Glutamatergic neuron (in vitro differentiated cells): ENCODE measurements at places on chromosomes 7 and 10.
A peak's percentile ranks its signal among the peaks of the same experiment; 100 is the strongest.

- no peak for DNase-seq
Observed at GRCh38 chr7:64574540-64575099, 11.7 kb upstream of the ZNF680 start.

- DNase-seq: no peak
Observed at GRCh38 chr10:6108631-6109443, 20.0 kb downstream of the RBM17 start.

DNA sequence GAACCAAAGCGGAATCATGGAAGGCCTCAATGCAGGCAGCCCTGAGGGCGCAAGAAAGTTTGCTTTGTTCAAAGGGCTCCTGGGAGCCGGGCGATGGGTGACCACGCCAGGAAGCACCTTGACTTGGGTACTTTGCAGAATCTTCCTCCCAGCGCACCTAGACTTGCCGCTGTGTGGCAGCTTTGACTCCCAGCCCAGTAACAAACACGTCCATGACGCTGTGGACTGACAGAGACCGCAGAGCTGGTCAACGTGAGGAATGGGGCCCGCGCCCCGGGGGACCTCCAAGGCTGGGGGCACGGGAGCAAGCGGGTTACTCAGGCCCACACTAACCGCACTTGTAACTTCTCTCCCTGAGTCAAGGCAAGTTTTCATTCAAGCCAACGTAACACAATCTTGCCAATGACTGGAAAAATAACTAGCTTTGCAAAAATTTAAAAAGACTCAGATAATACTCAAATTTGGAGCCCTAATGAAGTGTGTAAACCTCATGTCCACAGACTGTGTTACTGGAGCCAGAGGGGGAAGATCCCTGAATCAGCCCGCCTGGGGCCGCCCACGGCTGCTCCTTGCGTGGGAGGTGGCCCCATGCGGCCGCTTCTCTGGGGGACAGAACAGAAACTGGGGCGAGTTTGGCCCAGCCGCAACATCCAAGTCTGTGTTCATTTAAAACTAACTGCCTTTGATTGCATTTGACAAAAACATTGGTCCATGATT is 130.8 kb downstream of the DNAJB6 start:
- no peak for DNase-seq

DNA sequence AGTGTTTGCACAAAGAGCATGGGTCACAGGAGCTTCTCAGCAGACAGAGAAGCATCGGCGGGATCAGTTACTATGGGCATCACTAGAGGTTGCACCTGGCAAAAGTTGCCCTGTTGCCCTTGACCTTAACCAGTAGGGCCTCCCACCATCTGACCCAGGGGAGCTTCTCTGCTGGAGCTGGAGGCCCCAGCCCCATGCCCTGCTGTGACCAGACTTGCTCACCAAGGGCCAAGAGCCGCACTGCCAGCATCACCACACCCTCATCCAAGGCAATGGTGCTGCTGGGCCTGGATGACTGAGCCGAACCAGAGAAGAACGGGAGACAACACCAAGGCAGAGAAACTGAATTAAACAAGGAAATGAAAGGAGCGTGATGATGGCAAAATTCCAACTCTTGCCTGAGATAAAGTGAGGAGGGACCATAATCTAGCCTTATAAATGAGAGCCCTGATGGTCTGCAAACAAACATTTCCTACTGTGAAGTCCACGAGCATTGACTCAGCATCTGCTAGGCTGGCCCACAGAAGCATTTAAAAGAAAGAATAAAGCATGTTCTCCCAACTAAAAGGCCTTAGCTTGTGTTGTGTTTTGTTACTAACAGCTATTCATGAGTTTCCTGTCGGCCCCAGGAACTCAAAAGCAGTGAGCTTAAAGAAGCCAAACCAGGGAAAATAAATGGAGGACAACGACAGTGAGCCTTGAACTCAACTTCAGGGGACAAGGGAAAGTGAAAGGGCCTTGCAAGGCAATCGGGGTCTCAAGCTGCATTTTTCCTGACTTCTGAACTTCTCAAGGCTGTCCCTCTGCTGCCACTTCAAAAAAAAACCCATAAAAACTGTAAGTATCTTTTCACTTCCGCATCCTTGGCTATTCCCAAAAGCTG is 60.4 kb downstream of the AFAP1L2 start:
- DNase-seq: no peak

DNA sequence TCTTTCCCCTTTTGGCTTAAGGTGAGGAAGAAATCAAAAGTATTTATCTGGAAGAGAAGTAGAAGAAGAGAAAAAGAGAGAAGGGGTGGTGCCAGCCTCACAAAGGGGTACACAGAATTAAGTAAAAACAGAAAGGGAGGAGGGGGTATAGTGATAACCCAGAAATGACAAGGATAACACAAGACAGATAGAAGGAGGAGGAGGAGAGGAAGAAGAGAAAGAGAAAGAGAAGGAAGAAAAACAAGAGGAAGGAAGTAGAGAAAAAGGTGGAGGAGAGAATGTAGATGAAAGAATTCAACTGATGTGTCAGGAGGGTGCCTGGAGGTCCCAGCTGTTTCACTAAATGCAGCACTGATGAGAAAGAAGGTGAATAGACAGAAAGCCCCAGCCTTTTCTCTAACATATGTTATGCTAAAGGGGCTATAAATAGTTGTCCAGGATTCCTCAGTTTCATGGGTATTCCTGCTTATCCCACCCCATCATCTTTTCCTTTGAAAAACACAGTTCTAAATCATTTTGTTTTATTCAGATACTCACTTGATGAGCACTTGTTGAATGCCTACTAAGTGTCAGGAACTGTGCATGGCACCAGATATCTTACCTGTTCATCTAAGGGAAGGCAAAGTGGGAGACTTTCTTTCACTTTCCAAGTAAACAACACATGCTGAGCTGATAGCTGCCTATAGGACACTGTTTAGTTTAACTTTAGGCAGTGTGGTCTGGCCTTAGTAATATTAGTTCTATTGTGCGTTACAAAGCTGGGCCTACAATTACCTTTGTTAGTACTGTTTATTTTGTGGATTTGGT is 8.0 kb downstream of the SEMA3E start:
- no peak for DNase-seq

GRCh38 chr10:62745581-62745980 is 58.9 kb upstream of the ADO start:
- no peak for DNase-seq

DNA sequence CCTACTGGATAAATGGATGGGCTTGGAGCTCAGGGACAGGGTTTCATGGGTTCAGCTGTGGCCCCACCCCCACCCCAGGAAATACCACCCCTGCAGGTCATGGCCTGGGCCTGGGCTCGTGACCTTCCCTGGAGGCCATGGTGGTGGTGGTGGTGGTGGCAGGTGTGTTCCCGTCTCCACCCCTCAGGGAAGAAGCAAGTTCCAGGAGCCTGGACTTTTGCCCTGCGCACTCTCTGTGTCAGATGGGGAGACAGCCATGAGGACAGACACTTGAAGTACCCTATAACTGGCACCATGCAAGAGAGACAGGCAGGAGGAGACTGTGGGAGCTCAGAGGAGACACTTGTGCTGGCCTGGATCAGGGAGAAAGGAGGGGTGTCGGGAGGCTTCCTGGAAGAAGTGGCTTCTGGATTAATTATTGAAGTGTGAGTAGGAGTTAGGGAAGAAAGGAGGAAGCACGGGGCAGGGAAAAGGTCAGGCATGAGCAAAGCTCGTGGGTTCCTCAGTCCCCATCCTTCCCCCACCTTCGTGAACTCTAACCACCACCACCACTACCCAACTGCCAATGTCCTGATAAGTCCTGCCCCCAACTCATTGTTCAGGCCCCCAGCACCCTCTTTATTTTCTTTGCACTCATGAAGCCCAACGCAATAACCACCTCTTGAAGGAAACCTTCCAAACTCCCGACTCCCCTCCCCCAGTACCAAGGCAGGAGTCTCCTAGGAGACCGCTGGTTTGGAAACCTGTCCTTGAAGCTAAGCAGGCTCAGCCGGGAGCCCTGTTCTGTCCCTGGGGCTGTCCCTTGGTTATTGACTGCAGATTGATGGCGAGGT is 8.9 kb downstream of the SH2B2 start:
- no peak for DNase-seq

DNA sequence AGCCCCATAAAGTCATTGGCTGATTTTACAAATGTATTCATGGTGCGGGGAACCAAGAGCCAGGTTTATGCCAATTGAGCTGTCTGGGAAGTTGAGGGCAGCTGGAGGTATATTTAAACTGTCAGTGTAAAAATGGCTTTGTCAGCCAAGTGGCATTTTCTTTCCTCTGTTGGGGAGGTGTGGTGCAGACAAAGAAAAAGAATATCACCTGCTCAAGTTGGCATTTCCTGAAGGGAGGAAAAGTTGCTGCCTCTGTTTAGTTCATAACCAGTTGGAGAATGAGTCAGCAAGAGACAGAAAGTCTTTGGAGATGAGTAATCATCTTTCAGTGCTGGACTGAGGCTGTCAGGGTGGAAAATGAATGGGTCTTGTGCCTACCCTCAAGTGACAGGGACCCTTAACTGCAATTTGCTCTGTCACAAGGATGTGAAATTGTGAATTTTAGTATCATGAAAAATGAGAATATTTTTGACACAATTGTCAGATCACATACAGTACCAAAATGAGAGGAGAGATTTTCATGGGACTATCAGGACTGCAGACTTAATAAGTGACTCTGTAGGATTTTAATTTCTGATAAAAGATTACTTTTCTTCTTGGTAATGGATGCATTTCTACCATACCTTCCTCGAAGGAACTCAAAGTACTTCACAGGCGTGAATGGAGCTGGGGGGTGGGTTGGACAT is 137.3 kb downstream of the ANLN start:
- DNase-seq: no peak

GRCh38 chr10:12724807-12725579 is 276.5 kb downstream of the CCDC3 start:
- DNase-seq: no peak

DNA sequence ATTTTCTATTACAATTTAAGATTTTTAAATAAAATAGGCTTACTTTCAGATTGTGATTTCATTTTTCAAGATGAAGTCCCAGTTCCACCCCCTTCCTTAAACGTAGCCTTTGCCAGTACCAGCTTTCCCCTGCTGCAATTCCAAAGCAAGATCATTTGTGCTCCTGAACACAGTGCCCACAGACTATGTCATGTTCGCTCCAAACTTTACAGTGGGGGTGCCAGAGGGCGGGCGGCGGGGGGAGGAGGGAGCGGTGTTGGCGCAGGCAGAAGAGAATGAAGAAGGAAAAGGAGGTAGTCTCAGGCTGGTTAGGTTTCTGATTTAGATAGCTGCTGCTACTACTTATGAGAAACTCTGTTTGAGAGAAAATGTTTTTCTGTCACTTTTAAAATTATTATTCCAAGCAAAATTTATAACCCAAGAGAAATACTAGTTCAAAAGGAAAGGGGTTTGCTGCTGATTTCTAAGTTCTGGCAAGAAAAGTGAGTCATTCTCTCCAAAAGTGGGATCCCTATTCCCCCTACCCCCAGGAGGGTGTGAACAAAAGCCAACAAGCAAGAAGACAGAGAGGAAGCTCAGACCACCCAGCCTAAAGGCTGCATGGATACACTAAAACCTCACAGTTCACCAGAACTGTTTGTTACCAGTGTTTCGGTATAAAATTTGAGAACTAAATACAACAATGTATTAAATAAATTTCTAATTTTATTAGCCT is 109.6 kb downstream of the SRPK2 start:
- DNase-seq: no peak

DNA sequence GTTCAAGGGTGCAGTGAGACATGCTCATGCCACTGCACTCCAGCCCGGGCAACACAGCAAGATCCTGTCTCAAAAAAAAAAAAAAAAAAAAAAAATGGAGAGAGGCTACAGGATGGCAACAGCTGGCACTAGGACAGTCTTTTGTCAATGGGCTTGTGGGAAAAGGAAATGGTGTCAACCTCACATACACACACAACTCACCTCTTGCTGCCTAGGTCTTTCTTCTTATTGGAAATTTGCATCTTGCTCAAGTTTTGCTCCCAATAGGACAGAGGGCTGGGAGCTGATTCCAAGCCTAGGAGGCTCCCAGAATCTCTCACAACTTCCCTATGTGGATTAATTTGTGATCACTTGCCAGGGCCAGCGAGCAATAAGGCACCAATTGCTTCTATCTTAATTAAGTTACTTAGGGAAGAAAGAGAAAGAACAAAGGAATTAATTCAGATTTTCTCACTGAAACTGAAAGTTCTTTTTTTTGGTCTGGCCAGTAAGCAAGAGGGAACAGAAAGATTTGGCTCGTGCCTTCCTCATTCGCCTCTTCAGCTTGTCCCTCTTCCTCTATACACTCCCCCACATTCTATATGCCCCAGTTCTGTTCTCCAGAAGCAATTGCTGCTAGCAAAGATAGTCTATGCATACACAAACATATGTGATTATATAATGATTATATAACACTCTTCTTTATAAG is 33.8 kb downstream of the MAP3K8 start:
- no peak for DNase-seq

DNA sequence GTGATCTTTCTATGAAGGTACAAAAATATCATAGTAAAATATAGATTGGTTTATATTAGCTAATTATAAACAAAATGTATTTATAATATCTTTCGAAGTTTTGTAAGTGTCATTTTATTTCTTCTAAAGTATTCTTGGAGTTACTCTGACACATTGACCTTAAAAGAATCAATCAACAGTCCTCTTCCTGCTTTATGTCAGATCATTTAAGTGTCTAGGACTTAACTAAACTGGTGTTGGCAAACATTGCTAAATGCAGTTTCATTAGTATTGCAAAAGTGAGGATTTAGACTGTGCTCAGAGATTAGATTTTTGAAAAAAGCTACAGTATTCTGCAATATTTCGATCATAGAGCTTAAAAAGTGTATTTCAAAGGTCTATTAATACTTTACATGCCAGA is 10.3 kb downstream of the GLCCI1 start:
- DNase-seq: no peak

- DNase-seq: peak; percentile 44
Observed at GRCh38 chr10:86757113-86757972, 924 bp downstream of the BMPR1A start.

DNA sequence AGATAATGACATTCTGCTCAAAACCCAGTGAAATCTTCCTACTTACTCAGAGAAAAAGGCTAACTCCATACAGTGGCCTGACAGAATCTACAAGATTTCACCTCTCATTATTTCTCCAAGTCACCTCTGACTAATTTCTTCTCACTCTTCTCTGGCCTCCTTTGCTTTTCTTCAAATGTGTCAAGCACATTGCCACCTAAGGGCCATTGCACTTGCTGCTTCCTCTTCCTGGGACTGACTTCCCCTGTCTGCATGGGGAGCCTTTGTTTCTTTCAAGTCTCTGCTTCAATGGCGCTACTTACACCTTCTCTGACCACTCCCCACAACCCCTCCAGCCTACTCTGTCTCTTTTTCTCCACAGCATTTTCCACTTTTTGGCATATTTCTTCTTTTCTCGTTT is 36.0 kb downstream of the PRTFDC1 start:
- no peak for DNase-seq

GRCh38 chr7:135167365-135167917 is 3.1 kb downstream of the CYREN start:
- no peak for DNase-seq

GRCh38 chr10:106609470-106610266 is 554.8 kb downstream of the SORCS1 start:
- DNase-seq: no peak

DNA sequence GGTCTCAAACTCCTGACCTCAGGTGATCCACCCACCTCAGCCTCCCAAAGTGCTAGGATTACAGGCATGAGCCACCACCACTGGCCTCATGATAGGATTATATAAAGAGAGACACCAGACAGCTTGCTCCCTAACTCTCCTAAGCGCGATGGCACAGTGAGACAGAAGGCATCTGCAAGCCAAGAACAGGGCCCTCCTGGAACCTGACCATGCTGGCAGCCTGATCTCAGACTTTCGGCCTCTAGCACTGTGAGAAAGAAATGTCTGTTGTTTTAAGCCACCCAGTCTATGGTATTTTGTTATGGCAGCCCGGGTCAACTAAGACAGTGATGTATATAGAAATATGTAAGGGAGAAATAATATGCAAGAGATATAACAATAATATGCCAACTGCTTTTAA is 51.2 kb downstream of the SRPK2 start:
- DNase-seq: no peak
